ENCODE measurements at places on chromosomes 6 and 20.

DNA sequence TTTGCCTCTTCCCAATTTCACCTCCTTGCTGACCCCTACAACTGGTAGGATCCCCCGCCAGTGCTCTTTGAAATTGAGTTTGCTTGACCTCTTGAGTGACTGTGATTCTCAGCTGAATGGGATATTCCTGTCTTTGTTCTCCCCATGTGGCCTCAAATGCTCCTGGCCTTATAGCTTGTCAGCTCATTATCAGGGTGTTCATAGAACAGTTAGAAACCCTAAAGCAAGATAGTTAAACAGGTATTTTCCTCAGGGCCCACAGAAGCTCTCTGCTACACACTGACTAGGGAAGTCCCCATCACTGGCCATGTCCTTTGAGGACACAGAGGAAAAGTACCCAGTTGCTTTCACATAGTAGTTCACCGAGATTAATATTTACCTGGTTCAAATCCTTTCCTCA lies 211.5 kb upstream of the DTNBP1 start:
- DNase-seq, result no peak

DNA sequence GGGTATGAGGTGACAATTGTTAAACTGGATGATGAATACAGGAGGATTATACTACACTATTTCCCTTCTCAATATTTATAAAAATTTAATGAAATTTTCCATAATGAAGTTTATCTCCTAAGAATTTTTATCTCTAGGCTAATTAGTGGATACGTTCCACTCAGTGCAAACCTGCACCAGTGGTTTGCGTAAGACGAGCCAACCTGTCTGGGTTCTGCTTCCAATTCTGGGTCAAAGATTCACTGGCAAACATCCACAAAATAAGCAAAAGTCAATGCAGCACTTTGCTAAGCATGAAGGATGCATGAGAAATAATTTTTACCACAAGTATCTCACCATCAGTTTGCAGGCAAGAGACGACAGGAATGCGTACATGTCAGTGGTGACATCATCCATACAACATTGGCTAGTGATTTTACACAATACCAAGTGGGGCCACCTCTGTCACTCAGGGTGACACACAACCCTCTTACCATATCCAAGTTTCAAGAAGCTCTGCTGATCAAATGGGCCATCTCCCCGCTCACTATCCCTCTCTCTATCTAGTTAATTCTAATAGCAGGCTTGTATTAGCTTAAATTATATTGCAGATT lies 51.7 kb downstream of the FAM50B start:
- no peak for DNase-seq

DNA sequence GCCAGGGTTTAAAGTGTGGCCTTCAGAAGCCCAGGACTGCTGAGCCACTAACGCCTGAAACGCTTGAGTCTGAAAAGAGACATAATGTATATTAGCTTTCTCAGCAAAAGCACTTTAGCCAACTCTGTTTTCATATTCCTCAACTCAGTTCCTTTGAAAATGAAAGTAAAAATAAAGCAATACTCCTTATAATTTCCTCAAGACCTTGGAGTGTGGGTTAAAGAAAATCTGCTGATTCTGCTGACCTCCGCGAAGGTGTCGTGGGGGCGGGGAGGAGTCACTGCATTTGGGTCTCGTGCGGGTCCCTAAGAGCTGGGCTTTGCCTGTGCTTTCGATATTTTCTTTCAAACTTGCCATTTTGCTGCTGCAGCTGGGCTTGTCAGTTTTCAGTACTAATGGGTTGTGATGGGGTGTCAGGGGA lies 142.2 kb upstream of the ARID1B start:
- no peak for DNase-seq

DNA sequence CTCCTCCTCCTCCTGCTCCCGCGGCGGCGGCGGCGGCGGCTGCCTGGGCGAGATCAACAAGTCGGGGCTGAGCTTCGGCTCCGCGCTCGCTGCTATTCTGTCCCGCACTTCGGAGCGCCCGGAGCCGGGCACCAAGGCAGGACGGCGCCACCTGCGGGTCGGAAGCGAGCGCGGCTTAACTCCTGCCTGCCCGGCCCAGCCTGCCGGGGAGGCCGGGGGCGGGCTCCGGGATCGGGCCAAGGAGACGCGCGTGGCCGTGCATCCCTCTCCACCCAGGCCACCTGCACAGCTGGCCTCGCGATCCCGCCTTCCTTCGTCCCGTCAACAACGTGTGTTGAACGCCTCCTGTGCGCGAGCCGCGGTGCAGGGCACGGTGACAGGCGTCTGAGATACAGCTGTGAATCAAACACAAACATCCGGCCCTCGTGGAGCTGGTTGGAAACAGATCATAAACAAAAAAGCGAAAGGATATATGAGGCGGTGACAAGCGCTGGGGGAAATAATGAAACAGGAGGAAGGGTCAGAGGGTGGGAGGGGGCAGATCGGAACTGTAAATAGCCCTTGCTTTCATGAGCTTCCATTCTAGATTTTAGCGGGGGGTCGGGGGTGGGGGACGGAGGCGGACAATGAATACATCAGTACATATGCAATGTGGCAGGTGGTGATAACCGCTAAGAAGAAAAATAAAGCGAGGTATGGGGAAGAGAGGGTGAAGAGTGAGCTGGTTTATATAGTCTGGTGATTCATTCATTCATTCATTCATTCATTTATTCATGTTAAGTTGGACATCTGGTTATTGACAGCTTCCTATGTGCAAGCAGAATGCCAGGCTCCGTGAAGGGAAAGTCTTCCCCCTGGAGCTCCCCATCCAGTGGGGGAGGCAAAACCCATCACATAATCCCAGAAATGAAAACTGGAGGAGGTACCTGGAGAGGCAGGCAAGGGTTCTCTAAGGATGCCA lies 2.0 kb upstream of the KCNB1 start:
- peak; percentile 89 for DNase-seq

DNA sequence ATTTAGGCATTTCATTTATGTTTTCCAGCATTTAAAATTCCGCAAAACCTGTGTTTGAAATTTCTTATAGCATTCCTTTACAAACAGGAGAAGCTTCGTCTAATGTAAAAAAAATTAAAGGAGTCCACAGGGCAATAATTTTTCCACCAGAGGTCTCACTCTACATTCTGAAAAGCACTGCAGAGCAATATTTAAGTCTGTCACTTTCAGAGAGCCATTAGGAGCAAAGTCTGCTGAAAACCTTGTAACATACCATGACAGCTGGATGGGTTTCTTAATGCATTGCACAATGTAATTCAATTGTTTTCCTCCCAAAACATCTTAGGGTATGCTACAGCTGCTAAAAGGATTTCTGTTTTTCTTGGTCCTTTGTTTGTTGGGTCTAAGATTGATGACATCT lies 18.0 kb downstream of the BAG2 start:
- DNase-seq, result no peak

GRCh38 chr6:69305456-69305855 lies 491.4 kb downstream of the LMBRD1 start:
- DNase-seq, result no peak

GRCh38 chr20:61771805-61772350 lies 293.8 kb downstream of the TAF4 start:
- DNase-seq, result no peak

GRCh38 chr20:33231237-33231636 lies 4.6 kb upstream of the BPIFA1 start:
- no peak for DNase-seq

GRCh38 chr6:6683969-6684833 lies 95.7 kb downstream of the LY86 start:
- no peak for DNase-seq

GRCh38 chr20:12947691-12948090 lies 61.1 kb upstream of the SPTLC3 start:
- DNase-seq, result no peak

DNA sequence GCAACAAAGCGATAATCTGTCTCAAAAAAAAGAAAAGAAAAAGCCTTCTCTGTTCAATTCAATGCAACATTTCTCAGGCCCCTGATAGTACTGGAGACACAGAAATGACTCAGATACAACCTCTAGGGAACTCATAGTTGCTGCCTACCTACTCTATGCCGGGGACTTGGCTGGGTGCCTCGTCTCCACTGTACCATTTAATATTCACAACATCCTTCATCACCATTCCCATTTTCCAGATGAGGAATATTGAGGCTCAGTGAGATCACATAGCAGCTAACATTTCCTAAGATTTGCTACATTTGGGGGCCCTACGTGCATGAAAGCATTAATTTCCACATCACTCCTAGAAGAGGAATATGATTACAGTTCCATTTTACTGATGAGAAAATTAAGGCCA lies 7.5 kb downstream of the NOL4L start:
- DNase-seq, result no peak

- DNase-seq, result no peak
Observed at GRCh38 chr20:59932616-59933295, 681 bp downstream of the SYCP2 start.

GRCh38 chr6:22521035-22521434 lies 48.3 kb upstream of the HDGFL1 start:
- DNase-seq, result no peak

DNA sequence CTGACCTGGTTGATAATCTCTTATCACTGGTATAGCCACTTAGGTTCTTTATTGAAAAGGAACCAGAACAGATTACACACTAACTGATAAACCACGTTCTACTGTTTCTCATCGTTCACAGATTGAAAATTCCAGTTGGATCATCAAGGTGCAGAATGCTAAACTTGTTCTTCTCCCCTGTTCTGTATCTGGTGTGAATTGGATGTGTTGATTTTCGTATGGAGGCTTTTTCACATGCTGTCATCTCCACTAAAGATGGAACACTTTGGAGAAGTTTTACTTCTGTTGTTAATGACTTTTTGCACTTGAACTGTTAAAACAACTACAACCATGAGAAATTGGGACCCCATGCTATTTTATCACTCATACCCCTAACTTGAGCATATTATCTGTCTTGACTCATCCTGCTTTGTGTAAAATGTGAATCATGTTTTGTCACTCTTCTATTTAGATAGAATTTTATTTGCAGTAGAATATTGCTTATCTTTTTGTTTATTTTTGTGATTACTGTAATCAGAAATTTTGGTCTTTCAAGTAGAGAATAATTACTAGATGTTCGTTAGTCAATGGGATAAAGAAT lies 17.5 kb downstream of the VAPB start:
- DNase-seq, result no peak

DNA sequence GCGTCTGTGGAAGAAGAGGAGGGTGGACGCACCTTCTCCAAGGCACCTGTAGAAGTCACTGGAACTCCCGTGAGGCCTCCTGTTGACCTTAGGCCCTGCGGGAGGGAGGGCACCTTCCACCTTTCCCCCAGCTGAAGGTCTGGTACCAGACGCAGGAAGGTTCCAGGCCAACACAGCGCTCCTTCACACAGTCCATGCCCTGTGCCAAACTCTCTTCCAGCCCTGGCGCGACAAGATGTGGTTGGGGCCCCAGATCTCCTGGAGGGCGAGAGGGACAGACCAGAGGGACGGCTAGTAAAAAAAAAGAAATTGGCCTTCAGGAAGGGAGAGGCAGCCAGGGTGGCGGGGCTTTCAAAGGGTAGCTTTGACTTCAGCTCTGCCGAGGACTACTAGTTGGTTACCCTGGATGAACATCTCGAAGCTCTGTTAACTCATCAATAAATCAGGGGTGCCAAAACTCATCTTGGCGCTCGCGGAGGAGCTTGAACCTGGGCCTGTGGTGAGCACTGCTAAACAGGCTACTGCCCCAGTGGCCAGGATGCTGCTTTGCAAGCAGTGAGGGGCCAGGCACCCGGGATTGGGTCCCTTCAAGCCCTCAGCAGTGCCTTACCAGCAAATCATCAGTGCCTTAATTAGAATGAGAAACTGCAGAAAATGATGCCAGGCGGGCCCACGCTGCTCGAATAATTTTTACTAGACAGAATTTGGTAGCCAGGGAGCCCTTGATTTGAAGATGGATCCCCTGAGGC lies 14.9 kb downstream of the AARS2 start:
- DNase-seq, result no peak

DNA sequence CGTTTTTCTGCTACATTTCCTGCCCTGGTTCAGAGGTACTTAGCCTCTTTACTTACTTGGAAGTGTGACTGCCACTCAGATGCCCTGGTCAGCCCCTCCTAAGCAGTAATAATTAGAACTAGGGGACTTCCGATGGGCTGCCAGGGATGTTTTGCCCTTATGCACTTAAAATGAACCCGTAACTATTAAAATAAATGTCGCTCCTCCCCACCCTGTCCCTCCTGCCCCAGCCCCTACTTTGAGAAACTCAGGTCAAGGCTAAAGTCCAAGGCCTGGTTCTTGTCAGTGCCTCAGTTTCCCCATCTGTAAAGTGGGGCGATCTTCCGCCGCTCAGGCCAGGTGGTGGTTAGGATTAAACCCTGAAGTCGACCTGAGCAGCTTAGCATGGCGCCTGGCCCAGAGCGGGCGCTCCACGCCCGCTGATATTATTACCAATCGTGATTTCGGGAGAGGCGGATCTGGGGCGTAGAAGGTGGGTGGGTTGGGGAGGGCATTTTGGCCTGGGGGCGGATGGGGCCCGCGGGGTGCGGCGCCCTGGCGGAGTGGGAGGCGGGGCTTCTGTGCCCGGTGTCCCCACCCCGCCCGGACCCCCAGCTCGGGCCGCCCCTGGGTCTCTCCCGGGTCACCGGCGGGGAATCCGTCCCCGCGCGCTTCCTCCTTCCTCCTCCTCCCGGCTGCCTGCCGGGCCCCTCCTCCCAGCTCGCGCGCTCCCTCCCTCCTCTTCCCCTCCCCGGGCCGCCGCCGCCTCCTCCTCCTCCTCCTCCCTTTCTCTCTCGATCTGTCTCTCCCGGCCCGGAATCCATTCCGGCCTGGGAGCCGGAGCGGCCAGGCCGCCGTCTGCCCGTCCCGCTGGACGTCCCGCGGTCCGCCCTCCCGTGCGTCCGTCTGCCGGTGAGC lies at the start of gene SRC:
Gene SRC, plus strand, starts transcription at position 802 of the 897 bp plus-strand sequence. CDS start 38,014 bp downstream, outside the sequence.
- DNase-seq, result peak; percentile 82

- no peak for DNase-seq
Observed at GRCh38 chr6:8506126-8506525, 70.8 kb upstream of the SLC35B3 start.

DNA sequence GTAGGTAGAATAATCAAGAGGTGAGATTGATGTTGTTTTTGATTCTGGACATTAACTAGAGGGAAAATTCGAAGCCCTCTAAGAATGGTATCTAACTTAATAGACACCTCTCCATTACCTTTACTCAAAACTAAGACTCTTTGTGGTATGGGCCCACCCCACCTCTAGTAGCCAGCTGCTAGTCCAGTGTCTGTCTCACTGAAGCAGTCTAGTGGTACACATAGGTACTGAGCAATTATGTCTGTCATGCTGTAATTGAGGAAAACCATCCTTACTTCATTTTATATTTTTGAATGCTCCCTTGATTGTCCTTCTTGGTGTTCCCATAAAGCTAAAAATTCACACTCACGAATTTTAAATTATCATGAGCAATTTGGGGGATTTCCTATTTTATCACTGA lies 290.7 kb downstream of the ARHGAP18 start:
- no peak for DNase-seq

GRCh38 chr20:1305712-1306111 lies 23.2 kb downstream of the SDCBP2 start:
- DNase-seq, result no peak

DNA sequence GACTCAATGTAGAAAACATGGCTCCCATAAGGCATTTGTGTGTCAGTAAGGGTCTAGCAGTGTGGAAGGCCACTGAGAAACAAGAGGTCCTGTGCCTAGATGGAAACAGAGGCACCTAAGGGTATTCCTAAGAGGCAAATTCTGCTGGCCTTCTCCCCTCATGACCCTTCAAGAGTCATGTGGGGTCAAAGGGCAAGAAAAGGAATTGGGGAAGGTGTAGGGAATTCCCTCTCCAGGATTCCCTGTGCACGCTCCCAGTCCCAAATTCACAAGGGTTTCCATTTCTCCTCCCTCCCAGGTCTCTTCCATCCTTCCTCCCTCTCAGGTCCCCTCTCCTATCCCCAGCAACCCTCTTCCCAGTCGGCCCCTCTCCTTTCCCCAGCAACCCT lies 568 bp downstream of the AGPAT1 start:
- no peak for DNase-seq
